Activated T-cell treated with anti-CD3 and anti-CD28 coated beads, Interleukin-2, amount 50 U/mL, for 72 hours (primary cell): ENCODE measurements at places on chromosomes 16 and 17. TPM values are rescaled to one million over a fixed set of nuclear protein-coding genes. Genes with fewer than 3 reads are reported as not detected.
A peak's percentile ranks its signal among the peaks of the same experiment; 100 is the strongest.

DNA sequence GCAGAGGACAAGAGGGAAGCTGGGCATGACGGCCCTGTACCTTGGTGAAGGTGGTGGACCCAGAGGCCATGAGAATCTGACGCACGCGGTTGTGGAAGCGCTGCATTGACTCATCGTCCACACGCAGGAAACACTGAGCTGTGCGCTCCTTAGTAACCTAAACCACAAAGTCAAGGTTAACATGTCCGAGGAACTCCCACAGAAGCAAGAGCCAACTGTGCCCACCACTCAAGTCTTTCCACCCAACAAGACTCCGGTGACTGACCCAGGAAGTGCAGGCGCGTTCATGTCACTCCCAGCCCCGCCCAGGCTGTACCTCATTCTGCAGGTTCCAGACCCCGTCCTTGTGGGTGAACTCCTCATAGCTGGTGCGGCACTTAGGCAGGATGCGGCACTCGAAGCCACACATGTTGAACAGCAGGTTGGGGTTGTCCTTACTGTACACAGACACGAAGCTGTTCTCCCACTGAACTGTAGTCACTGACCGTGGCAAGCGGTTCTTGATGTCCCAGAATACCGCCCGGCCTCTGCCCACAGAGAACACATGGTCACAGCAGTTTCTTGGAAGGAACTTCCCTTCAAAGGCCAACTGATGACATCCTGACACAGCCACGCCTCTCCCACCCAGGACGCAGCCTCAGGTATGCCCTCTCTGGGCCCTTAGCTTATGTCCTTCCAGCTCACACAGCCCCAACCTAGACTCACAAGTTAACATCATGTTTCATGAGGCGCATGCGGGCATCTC lies 11.5 kb downstream of the PRPF8 start:
- peak; percentile 12 for DNase-seq

Gene MPP3
- not detected for total RNA-seq

- DNase-seq: peak; percentile 96
These were observed at the start of gene TMEM97 for GRCh38 chr17:28318759-28319597. Gene TMEM97, plus strand, starts transcription at chr17:28319200. Its CDS starts 40 bp downstream, at chr17:28319240.

Gene GLP2R
- not detected for total RNA-seq

GRCh38 chr16:47262938-47263337 lies 119.2 kb upstream of the NETO2 start:
- DNase-seq: no peak

DNA sequence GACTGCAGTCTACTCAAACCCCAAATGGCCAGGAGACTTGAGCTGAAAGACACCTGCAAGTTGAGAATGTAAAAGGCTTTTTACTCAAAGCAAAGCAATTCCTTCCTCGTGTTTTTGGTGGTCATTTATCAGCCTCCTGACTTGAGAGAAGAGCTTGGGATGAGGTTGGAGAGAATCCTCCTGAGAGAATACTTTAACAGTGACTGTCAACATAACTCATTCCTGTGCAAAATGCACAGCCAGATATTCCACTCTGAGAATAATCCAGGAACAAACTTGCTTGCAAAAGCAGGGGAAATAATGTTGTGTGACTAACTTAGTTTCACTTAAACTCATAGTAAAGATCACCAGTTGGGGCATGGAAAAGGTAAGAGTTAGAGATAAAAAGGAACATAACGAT lies 53.4 kb downstream of the SNTB2 start:
- DNase-seq: no peak

GRCh38 chr16:77868052-77868451 lies 79.7 kb downstream of the VAT1L start:
- no peak for DNase-seq

- DNase-seq: no peak
These were observed 47.3 kb downstream of the C16orf82 start for GRCh38 chr16:27114006-27114405.

Gene EPX
- not detected for total RNA-seq

DNA sequence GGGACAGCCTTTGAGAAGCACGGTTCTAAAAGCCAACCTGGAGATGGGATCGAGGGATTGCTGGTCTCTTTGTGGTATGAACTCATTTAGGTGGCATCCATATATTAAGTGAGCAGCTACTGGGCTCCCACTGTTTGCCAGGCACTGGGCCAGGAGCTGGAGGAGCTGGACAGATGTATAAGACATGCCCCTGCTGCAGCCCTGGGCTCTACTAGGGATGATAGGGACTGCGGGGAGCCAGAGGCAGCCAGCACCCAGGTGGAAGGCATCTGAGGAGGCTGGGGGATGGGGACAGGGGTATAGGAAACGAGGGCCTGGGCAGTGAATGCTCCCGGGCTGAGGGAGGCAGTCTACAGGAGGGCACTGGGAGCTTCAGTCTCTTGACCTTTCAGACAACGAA lies 53.0 kb upstream of the MEAK7 start:
- no peak for DNase-seq

Gene EFNB3
- not detected for total RNA-seq

Gene CDC42EP4
- 3.2 TPM for total RNA-seq

DNA sequence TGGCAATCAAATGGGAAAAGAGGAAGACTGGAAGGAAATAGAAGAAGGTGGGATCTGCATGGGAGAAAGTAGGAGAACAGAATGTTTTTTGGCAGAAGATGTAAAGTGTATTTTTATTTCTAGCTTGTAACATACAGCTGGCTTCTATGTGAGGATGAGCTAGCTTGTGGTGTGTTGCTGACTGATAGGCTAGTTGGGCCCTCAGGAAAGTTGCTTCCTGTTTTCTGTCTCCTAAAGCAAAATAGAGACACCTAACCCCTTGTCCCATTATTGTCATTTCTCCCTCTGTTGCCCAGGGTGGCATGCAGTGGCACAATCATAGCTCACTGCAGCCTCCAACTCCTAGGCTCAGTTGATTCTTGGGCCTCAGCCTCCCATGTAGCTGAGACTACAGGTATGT lies 15.9 kb downstream of the TNRC6A start:
- no peak for DNase-seq

Gene ABCA8
- not detected for total RNA-seq

GRCh38 chr16:79777679-79778078 lies 177.1 kb upstream of the MAF start:
- no peak for DNase-seq

GRCh38 chr16:50025537-50025931 lies 509 bp downstream of the CNEP1R1 start:
- peak; percentile 15 for DNase-seq

- DNase-seq: no peak
These were observed 311.1 kb downstream of the XYLT1 start for GRCh38 chr16:17159617-17160016.

DNA sequence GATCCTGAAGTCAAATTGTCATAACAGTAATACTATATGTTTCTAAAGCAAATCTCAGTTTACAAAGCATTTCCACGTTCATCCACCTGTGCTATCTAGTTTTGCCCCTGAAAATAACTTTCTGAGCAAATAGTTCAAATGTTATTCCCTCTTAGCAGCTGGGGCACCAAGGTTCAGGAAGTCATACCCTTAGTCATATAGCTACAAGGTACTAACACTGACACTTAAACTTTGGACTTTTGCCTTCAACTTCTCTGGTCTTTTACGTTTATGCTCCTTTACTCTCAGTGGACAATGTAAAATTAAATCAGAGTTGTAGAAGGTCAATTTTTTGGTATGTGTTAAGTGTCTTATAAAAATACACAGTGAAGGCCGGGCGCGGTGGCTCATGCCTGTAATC lies 33.0 kb downstream of the COX11 start:
- DNase-seq: no peak

- DNase-seq: no peak
These were observed 28.7 kb downstream of the GSE1 start for GRCh38 chr16:85641776-85642176.

GRCh38 chr17:5500589-5501391 lies 14.4 kb downstream of the MIS12 start:
- DNase-seq: peak; percentile 81

Gene GCGR
- 0.17 TPM for total RNA-seq

DNA sequence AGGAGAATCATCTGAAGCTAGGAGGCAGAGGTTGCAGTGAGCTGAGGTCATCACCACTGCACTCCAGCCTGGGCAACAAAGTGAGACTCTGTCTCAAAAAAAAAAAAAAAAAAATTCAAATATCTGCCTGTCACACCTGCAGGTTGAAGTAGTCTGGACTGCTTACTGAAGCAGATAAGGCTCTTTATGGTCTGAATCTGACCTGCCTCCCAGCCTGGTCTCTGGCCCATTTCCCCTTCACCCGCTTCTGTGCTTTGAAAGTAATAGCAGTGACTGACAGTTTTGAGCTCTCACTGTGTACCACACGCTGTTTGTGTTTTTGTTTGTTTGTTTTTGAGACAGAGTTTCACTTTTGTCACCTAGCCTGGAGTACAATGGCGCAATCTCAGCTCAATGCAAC lies 5.8 kb downstream of the SEZ6L2 start:
- DNase-seq: no peak

Gene CD300LG
- total RNA-seq: not detected

Gene CD2BP2
- 63.5 TPM for total RNA-seq

Gene LGALS9
- 46.3 TPM for total RNA-seq

- no peak for DNase-seq
These were observed 460.4 kb downstream of the SLC39A11 start for GRCh38 chr17:72631949-72632684.

DNA sequence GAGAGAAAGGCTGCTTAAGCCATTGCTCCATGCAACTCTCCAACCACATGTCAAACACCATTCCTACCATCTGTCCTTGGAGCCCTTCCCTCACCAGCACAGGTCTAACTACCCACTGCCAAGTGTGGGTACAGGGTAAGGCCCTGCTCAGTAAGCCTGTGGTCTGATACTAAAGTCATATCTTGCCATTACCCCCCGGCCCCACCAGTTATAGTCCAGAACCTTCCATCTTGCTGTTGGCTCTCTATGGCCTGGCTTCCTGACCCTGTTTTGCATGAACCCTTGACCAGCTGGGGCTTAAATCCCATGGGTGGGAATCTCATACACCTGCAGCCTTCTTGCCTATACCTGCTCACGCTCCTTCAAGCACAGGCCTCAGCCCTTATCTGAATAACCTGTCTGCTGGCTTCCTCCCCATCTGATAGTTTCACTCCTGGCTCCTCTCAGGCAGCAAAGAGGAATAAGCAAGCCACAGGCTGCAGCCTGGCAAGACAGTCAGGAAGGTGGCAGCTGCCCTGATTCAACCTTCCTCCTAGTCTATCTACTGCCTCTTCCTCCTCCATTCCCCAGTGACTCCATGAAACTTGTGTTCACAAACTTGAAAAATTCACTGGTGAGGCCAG lies 64.1 kb downstream of the ZFHX3 start:
- DNase-seq: no peak

Gene ABCC12
- total RNA-seq: not detected

GRCh38 chr16:58252716-58253115 lies 42.1 kb downstream of the PRSS54 start:
- no peak for DNase-seq

Gene TEKT3
- not detected for total RNA-seq

Gene DCAF7
- 124 TPM for total RNA-seq

DNA sequence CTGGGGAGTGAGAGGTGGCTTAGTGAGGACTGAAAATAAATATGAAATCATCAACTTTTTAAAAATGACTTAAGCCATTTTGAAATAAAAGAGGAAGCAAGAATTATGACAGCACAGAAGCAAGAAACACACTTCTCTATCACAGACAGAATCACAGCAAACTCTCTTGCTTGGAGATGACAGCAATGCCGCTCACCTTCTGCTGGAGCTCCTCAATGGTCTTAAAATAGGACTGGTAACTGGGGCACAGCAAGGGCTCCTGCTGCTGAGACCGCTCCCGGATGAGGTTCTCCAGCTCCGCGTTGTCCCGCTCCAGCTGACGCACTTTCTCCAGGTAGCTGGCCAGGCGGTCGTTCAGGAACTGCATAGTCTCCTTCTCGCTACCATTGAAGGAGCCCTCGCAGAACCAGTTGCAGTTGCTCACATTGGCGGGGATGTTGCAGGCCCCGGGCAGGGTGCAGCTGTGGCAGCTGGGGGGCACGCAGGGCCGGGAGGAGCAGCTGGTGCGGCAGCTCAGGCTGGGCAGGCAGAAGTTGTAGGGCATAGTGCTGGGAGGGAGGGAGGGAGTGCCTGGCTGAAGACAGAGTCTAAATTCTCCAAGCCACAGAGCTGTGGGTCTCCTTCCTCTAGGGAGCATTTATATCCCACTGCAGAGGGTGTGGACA lies at the start of gene KRT31:
Gene KRT31 (minus strand): TSS at position 613 of the 665 bp plus-strand sequence. CDS start 69 bp downstream, at position 544.
- no peak for DNase-seq

Gene DPEP3
- total RNA-seq: 0.12 TPM

Gene EPOP
- total RNA-seq: 37.4 TPM

GRCh38 chr17:68908045-68908444 lies 47.1 kb downstream of the ABCA8 start:
- DNase-seq: no peak

GRCh38 chr16:65916995-65917394 lies 449.5 kb upstream of the CDH5 start:
- no peak for DNase-seq

Gene TMC5
- total RNA-seq: not detected

- no peak for DNase-seq
These were observed 134.5 kb downstream of the CDH13 start for GRCh38 chr16:82761236-82761635.

DNA sequence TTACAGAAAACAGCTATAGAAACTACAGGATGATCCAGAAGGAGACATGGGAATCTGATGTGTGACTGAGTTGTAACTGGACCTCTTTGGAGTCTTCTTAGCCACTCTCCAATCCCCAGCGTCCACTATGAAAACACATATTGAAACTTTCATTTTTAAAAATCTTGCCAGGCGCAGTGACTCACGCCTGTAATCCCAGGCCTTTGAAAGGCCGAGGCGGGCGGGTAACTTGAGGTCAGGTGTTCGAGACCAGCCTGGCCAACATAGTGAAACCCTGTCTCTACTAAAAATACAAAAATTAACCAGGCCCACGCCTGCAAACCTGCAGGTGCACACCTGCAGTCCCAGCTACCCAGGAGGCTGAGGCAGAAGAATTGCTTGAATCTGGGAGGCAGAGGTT lies 53.3 kb downstream of the HIC1 start:
- DNase-seq: no peak

DNA sequence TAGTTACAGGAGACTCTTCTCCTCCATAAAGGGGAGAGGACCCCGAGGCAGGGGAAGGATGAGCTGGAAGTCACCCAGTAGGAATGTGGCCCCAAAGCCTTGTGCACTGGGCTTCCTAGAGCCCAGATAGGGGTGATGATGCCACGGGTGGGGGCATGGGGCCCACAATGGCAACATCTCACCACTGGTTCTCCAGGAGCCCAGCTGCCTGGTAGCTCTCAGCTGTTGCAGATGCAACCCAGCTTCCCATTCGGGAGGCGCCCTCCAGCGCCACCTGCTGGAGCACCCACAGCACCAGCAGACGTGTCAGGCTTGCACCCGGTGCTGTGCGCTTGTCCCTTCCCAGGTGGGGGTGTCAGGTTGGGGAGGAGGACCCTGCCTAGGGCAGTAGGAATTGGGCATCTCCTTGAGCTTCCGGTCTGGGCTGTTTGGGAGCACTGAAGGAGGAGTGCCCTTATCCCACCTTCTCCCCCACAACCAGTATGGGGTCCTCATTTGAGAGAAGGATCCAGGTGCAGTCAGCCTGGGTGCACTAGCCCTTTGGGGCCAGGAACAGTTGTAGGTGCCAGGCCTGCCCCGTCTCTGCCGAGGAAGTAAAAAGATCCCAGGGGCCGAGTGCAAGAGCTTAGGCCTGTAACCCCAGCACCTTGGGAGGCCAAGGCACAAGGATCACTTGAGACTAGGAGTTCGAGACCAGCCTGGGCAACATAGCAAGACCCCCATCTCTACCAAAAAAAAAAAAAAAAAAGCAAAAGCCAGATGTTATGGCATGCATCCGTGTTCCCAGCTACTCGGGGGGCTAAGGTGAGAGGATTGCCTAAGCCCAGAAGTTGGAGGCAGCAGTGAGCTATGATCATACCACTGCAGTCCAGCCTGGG lies 14.4 kb downstream of the CDIPT start:
- peak; percentile 88 for DNase-seq

GRCh38 chr16:72126429-72126765 lies 32.8 kb downstream of the DHX38 start:
- DNase-seq: no peak

Gene PLEKHG4
- total RNA-seq: 30.4 TPM
